Thoracic aorta (tissue), 2 donors: ENCODE measurements at places on chromosomes 16 and 17.

DNA sequence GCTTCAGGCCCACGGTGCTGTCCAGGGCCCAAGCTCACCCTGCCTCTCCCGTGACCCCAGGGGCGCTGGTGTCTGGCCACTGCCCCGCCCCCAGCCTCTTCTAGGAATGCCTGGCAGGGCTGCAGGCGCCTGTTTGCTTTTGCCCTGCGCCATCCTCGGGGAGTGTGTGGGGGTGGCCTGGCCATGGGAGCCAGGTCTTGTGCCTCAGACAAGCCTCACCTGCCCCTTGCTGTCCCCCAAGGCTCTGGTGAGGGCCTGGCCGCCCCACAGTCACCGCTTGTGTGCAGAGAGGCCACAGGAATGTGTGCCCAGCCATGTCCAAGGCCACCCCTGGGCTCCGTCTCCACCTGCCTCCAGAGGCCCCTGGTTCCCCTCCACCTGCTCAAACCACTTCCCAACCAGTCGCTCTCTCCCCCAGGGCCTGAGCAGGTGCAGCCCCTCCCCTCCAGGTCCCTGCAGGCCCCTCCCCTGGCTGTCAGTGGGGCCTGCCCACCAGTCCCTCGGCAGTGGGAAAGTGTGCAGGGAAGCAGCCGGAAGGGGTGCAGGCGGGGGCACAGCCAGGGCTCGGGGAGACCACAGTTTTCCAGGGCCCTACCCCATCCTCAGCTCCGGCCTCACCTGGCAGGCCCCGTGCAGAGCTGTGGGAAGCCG is 841 bp upstream of the IGFALS start:
- peaks cover 6% of the 10 kb centered on the region for H3K36me3 ChIP-seq
- no peak overlapping the region for H3K27ac ChIP-seq
- H3K27me3 ChIP-seq, result no peaks in the 10 kb centered on the region

DNA sequence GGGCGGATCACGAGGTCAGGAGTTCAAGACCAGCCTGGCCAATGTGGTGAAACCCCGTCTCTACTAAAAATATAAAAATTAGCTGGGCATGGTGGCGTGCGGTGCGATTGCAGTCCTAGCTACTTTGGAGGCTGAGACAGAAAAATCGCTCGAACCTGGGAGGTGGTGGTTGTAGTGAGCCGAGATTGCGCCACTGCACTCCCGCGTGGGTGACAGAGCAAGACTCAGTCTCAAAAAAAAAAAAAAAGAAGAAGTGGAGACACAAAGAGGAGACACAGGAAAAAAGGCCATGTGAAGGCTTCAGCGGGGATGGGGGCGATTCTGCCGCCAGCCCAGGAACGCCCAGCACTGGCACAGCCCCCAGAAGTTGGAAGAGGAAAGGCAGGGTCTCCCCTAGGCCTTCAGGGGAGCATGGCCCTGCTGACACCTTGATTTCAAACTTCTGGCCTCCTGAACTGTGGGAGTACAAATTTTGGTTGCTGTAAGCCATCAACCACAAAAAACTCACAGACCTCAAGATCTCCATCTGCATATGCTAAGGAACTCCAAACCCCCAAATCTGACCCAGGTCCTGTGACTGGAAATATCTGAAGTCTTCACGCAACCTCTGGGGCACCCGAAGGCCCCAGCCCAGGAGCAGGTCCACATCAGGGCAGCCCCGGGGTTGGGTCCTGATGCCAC is 7.0 kb downstream of the SGSH start:
- no peak for DNase-seq
- no peak overlapping the region for H3K4me3 ChIP-seq
- no peaks in the 10 kb centered on the region for H3K4me1 ChIP-seq

DNA sequence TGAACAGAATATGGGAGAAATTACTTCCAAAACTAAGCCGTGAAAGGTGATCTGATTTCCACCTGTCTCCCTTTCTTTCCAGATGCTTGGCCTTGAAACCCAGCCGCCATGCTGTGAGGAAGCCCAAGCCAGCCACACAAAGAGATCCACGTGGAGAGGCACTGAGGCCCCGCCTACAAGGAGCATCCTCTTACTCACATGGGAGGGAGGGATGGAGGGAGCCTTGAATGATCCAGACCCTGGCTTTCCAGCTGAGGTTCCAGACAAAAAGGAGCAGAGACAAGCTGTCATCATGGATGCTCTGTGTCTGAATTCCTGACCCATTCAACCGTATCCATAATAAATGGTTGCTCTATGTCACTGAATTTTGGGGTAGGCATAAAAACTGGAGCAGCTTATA is 48.9 kb upstream of the HAPSTR1 start:
- H3K27me3 ChIP-seq, result no peaks in the 10 kb centered on the region
- DNase-seq, result no peak
- H3K36me3 ChIP-seq, result no peaks in the 10 kb centered on the region
- peaks cover 5% of the 10 kb centered on the region for H3K4me1 ChIP-seq
- H3K27ac ChIP-seq, result no peak overlapping the region

DNA sequence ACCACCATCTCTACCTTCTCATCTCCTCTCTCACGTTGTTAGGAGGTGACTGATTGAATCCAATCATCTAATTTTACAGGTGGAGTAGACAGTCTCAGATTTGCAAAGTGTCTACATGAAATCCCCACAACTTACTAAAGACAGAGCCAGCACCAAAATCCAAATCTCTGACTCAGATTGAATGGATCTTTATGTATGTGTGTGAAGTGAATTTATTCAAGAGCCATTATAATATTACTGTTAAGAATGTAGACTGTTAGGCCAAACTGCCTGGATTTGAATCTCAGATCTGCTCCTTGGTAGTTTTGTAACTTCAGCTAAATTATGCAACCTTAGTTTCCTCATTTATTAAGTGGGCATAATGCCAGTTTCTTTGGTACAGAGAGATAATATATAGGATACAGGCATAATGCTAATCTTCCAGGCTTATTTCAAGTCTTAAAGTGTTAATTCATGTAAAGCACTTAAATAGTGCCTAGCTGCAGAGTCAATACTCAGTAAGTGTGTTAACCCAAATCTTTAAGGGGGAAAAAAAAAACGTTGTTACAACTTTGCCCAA is 12.7 kb downstream of the CNEP1R1 start:
- DNase-seq, result no peak
- no peaks in the 10 kb centered on the region for H3K4me1 ChIP-seq
- H3K27me3 ChIP-seq, result no peaks in the 10 kb centered on the region

DNA sequence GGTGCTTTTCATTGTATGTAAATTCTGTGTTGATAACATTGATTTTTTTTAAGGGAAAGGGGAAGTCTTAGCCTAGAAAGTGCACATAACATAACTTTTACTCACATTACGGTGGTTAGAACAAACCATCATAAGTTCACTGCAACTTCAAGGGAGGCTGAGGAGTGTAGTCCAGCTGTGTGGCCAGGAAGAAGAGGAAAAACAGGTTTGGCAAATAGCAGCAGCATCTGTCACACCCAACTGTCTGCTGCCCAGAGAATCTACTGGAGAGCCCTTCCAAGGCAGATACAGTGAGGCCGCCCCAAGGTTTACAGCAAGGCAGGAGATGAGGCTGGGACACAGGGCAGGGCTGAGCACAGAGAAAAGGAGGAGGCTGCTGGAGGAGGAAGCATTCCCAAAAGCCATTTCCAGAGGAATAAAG is 60.6 kb downstream of the AIPL1 start:
- H3K27me3 ChIP-seq, result no peaks in the 10 kb centered on the region
- H3K4me1 ChIP-seq, result no peaks in the 10 kb centered on the region
- no peak overlapping the region for H3K27ac ChIP-seq
- no peaks in the 10 kb centered on the region for H3K36me3 ChIP-seq

GRCh38 chr17:71828182-71828596 is 292.6 kb upstream of the SOX9 start:
- H3K4me3 ChIP-seq, result no peak overlapping the region
- no peaks in the 10 kb centered on the region for H3K27me3 ChIP-seq
- no peak for DNase-seq
- no peaks in the 10 kb centered on the region for H3K4me1 ChIP-seq

DNA sequence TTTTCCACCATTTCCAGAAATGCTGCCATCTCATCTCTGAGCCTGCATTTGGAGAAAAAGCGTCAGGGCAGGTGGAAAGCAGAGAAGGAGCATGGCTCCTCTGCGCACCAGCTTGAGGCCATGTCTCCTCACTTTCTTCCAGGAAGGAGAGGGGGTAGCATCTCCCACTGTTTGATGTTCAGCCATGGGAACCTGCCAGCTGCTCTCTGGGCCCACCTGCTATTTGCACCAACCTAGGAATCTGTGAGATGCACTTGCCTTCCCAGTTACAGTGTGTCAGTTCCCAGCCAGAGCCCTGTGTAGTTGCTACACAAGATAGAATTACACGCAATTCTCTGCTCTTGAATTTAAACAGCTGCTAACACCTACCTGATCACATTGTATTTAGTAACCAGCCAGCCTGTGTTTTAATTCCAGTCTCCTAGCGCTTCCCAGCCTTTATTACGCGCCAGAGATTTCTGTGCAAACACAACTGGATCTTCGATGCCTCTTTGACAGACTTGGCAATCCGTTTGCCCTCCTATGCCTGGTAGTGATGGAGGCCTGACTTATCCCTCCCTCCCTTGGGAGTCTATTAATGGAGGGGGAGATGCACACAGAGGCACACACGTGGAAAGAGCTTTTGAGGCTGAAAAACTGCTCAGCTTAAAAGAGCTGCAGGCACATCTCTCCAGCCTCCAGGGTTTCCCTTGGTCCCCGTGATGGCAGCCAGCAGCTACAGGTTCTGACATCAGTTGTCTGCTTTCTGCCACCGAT is 98.1 kb upstream of the SEC14L1 start:
- no peaks in the 10 kb centered on the region for H3K36me3 ChIP-seq
- no peak overlapping the region for H3K4me3 ChIP-seq
- H3K27ac ChIP-seq, result no peak overlapping the region
- no peaks in the 10 kb centered on the region for H3K27me3 ChIP-seq
